ENCODE measurements at places on chromosomes 5 and 9.

- no peak for DNase-seq
These were observed 55.2 kb downstream of the GLDC start for GRCh38 chr9:6590334-6590733.

DNA sequence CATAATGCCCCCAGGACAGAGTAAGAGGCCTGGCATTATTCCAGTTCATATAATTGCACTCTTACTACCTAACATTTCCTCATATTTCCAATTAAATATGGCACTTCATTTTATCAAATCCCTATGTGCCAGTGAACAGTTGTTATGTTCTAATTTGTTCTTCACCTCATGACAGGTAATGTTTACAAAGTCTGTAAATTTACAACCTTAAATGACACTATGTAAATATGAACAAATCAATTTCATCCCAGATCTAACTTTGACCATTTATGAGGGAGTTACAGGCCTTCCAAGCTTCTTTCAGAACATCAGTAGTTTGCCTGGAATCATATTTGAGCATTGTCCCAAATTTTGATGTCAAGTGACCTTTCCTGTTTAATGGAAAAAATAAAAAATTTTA lies 592.6 kb upstream of the CDH6 start:
- no peak for DNase-seq

DNA sequence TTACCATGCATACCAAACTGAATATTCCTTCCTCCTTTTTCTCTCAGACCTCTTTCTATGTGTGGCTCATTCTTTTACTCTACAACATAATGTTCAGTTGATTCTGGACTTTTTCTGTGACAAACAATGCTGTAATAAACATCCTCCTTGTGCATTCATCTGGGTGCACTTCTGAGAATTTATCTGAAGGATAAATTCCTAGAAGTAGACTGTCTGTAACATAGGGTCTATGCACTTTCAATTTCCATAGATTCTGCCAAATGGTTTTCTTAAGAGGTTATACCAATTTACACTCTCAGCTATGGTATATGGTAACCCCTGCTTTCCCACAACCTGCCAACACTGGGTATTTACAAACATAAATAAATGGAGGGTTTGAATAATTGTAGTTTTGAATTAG lies 24.1 kb upstream of the TNC start:
- DNase-seq = no peak

DNA sequence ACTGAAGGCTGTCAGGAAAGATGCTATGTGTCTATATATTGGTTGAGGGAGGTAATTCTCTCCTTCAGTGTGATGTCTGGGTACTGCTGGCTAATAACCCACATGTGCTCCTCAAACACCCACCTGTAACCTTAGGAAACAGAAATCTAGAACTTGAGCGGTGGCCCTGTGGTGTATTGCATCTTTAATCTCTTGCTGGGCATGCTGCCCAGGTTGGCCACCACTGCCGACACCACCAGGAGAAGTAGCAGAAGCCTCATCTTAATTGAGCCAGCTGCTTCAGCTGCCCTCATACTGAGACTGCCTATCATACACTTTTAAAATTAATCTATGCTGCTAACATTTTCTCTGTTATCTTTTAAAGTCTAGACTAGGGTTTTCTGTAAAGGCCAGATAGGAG lies 103.5 kb upstream of the C5orf63 start:
- DNase-seq = peak; percentile 1

DNA sequence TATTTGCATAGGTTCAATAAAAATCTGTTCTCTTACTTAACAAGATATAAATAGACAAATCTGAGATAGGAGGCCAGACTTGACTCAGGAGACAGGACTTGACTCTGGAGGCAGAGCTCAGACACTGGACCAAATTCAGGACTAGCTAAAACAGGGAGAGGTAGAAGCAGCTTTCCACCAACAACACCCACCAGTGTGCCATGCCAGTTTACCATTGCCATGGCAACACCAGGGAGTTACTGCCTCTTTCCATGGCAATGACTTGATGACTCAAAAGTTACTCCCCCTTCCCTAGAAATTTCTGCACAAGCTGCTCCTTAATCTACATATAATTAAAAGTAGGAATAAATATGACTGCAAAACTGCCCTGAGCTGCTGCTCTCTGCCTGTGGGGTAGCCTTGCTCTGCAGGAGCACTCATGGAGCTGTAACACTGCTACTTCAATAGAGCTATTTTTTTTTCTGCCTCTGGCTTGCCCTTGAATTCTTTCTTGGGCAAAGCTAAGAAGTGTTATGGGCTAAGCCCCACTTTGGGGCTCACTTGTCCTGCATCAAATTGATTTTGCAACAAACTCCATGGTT lies 473.0 kb downstream of the PLK2 start:
- DNase-seq = no peak

GRCh38 chr9:130741831-130742449 lies 48.4 kb downstream of the EXOSC2 start:
- no peak for DNase-seq

- DNase-seq = no peak
These were observed 664.8 kb upstream of the ZNF608 start for GRCh38 chr5:125411071-125411743.

DNA sequence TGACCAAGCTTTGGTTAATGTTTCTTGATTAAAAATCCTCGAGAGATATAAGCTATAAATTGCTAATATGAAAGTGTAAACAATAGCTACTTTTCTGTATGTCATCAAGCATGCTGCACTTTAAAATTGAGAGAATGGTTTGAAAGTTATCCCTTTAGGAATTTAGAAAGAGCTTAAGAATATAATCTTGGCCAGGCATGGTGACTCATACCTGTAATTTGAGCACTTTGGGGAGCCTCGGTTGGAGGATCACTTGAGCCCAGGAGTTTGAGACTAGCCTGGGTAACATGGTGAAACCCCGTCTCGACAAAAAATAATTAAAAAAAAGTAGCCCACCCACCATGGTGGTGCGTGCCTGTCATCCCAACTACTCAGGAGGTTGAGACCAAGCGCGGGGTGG lies 12.2 kb upstream of the MROH2B start:
- no peak for DNase-seq

DNA sequence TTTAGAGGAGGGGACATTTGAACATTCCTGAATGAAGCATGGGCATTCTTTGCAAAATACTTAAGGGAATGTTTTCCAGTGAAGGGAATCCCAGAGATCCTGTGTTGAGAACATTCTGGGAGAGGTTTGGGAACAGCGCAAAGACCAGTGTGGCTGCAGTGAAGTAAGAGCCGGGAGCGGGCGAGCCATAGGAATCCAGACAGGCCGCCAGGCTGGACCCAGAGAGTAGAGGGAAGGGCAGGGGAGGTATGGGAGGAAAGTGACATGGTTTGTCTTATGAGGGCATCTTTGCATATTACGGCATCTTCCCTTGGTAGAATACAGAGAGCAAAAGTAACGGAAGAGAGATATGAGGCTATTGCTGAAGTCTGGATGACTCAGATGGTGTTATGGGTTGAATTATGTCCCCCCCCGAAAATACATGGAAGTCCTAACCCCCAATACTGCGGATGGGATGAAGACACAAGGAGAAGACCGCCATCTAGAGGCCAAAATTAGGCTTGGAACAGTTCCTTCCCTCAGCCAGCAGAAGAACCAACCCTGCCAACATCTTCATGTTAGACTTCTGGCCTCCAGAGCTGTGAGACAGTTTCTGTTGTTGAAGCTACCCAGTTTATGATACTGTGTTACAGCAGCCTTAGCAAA lies 268.2 kb downstream of the MAST4 start:
- peak; percentile 71 for DNase-seq

GRCh38 chr5:121408778-121409177 lies 442.9 kb upstream of the FTMT start:
- no peak for DNase-seq

DNA sequence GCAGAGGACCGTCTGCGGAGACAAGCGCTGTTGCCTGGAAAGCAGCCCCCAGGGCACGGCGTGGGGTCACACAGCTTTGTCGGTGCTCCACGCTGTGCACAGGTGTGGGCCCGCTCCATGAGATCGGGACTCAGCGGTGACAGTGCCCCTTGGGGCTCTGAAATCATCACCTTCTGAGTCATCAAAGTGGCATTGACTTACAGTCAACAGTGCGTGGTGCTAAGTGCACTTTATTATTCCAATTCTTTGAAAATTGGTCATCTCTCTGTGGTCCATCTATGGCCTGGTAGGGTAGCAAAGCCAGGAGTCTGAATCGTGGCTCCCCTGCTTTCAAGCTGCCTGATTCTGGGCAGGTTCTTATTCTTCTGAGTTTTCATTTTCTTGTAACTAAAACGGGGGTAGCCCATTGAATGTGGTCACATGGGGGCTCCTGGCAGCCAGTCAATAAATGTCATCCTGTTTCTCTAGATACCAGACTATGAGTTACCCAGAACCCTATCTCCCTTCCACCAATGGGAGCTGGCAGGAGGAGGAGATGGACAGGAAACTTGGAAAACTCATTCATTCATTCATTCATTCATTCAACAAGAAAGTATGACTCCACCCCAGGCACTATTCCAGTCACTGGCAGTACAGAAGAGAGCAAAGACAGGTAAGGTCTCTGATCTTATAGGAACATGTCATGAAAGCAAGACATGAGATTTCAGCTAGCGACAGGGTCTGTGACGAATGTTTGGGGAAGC lies 20.3 kb upstream of the UNC5A start:
- no peak for DNase-seq
